ENCODE measurements at places on chromosomes 3 and 15.

DNA sequence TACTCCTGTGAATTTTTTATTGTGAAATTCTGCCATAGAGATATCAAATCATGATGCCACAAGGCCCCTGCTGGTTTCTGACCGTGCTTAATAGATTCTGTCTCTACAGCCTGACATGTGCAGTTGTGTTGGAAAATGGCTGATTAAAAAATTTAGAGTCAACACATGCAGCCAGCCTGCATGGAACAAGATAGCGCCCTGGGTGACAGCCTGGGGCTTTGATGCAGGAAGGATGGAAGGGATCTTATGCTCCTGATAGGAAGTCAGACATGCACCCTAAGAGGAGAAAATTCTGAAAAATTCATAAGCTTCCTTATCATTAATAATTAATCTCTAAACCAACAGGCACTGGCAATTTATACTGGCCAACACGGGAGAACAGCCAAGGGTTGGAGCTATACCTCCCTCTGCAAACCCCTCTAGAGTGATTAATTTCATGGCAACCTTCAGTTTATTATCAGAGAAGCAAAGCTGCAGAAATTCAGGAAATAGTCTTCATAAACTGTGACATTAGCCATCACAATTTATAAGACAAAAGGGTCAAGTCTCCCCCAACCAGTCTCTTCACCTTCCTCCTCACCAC is 198.4 kb downstream of the CADPS start:
- no peak for DNase-seq

DNA sequence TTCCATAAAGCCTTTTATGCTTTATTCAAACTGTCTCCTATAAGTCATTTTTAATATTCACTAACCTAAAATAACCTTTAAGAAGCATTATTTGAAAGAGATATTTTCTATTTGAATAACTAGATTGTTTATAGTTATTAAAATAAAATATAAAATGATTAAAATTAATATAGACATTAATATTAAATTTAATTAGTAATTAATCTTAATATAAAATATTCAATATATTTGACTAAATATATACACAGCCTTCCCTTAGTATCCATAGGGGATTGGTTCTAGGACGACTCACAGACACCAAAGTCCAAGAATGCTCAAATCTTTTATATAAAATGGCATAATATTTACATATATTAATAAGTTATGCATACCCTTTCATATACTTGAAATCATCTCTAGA is 1014.1 kb downstream of the TBL1XR1 start:
- no peak for DNase-seq

- no peak for DNase-seq
These were observed 36.4 kb upstream of the LAMP3 start for GRCh38 chr3:183198939-183199338.

DNA sequence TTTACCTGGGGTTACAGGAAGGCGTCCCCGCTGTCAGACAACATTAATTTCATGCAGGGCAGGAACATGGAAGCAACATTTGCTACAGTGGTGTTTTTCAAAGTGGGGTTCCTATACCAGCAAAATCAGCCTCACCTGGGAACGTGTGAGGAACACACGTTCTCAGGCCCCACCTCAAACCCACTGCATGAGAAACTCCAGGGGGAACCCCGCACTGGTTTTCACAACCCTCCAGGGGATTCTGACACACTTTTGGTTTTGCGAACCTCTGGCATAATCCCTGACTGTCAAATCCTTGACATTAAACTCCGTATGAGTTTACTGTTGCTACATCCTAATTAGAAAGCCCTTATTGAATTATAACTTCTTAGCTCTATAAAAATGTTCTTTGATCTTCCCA is 127.7 kb downstream of the LRRK1 start:
- DNase-seq = no peak

DNA sequence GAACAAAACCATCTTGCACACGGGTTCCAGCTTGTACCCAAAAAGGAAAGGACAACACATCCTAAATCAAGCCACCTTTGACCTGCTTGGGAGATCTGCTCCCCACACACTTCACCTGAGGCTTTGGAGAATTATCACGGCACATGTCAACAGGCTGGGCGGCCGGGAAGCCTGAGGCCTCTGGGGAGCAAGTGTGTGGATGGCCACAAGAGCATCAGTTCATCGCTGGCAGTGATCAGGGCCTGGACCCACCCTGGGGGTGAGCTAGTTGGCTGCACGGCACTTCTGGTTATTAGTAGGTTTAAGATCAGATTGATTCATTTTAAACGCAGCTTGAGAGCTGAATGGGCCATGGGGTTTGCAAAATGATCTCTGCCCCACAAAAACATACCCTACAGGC is 108.5 kb downstream of the CHSY1 start:
- no peak for DNase-seq

DNA sequence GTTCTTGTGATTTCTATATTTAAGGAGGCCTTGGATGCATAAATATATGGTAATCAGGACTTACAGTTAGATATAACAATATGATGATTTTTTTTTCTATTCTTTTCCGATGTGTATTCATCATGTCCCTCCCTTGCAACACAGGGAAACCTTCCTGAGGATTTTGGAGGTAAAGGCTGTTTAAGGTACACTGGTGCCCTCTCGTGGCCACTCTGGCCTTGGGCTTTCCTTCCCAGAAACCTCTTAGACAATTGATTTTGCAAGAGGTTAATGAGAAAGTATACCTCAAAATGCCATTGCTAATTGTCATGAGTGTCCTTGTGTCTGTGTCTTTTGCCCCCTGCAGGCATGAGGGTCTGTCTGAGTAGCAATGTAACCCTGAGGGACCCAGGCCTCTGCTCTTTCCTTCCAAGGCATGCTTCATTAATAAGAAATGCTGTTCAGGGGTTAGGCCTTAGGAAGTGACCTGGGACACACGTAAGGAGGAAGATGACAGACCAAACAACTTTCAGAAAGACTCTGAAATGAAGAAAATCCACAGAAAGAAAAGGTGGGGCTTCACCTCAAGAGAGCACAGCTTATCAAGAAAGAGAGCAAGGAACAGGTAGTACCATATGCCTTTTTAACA is 70.3 kb upstream of the PPP2R3A start:
- DNase-seq = peak; percentile 20

GRCh38 chr15:39167164-39168058 is 413.5 kb upstream of the THBS1 start:
- DNase-seq = no peak

DNA sequence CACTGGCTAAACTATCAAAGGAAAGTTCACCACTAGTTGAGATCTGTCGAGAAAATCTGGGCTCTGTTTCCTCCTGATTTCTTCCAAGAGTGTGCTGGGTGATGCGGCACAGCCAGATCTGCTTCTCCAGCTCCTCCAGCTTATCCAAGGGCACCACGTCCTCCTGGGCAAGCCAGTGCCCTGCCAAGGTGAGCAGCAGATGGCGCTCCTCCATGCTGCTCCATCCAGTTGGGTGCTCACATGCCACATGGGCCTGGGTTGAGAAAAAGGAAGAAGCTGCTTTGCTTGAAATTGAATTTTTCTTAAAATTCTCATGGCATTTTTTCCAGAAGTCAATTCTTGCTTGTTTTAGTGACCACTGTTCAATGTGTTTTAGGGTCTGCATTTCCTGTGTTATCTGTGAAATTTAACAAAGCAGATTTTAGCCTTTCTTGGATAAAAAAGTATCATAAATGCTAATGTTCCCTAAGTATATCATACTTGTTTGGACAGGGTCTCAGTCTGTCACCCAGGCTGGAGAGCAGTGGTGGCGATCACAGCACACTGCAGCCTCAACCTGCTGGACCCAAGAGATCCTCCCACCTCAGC is 47.3 kb downstream of the EIF3J start:
- DNase-seq = peak; percentile 53

DNA sequence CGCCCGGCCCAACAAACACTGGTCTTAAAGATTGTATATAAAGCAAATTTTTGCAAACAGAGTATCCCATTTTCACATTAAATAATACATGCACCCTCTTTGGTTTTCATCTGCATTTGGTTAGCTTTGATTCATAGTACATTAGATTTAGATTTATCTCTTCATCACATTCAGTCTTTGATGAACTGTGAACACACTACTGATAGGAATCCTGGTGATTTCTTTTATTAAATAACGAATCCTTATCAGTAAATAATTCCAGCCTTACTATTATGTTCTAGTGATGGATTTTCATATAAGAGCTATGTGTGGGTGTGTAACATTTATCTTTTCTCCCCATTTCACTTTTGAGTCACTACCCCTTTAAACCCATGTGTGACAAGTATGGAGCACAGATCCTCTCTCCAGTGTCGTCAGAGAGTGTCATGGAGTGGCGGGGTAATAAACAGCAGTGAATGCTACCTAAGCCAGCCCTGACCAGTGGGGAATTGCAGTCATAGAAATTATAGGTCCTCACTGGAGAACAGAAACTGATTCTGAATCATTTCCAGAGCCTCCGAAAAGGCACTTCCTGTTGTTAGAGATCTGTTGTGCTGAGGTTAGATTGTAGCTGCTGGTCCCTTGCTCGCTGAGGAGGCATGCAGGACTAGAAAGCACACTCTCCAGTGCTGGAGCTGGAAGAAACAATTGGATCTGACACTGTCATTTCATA is 22.0 kb downstream of the SLC7A14 start:
- no peak for DNase-seq

DNA sequence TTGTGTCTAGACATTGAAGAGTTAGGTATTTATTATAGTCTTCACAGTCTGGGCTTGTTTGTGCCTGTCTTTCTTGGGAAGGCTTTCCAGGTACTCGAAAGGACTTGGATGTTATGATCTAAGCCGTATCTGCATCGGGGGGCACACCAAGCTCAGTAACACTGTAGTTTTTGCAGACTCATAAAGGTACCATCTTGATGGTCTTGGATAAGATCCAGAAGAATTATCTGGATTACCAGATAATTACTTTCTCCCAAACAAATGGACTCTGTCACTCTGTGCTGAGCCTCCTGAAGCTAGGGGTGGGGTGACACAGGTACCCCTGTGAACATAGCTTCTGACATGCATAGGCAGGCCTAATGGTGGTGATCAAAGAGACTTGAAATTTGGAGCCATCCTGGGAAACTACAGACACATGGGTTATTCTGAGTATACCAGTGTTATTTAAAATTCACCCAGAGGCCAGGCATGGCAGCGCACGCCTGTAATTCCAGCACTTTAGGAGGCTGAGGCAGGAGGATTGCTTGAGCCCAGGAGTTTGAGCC is 238.6 kb upstream of the TPM1 start:
- no peak for DNase-seq

DNA sequence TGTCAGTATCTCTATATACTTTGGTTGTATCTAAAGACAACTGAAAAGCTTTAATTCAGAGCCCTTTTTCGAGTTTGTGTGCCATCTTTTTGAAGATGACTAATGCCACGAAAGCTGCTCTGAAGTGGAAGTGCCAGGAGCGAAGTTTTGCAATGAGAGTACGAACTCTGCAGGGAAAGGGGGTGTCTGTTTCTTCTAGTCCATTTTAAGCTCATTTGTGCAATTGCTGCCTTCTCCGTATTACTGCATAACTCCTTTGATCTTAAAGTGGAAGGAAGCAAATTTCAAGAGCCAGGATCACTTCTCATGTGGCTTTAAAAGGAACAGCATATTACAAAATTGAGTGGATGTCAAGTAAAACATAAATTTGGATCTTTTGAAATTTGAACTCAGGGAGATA is 245.3 kb downstream of the FEZF2 start:
- no peak for DNase-seq

DNA sequence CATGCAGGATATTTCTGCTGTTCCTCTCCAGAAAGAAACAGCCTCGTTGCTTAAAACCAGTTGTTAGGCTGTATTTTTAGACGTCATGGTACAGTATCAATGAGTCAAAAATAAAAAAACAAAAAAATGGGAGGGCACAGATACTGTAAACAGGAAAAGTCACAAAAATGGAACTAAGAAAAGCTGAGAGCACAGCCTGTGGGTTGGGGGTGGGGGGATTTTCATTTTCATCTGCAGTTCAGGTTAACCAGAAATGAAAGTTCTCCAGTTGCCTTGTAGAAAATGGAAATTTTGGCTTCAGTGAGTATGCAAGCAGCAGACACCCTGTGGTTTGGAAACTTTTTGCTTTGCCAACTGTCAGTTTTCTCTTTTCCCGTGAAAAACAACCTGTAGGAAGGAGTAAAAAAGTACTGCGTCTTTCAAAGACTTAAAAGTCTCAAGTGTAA is 59.0 kb downstream of the FRMD4B start:
- DNase-seq = peak; percentile 61

- no peak for DNase-seq
These were observed 58.4 kb downstream of the PPARG start for GRCh38 chr3:12347301-12347700.

GRCh38 chr15:73932381-73933191 is 6.3 kb downstream of the LOXL1 start:
- no peak for DNase-seq

GRCh38 chr3:128052595-128053351 is 536 bp downstream of the SEC61A1 start:
- DNase-seq = no peak

DNA sequence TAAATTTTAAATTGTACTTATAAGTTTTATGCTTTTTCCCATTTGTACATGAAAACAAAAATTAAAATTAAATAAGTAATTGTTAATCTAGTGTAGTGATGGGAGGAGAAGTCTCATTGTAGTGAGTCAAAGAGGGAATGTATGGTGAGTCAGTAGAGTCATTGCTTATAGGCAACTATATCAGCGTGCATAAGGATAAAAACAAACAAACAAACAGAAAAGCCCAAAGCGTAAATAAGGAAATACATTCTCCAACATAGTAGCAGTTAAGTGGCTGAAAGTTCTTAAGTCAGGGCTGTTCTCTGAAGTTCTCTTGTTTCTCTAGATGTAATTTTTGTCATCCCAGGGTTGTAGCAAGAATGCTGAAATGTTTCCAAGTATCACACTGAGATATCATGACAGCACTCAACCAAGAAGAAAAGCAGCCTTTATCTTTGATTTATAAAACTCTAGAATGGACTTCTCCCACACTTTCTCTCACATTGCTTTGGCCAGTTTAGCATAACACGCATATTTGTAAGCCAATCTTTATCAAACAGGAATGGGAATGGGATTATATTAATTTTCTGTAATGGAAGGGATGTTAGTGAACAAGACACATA is 184.1 kb upstream of the TP63 start:
- DNase-seq = no peak

- DNase-seq = no peak
These were observed 20.3 kb downstream of the SLCO2A1 start for GRCh38 chr3:134009345-134010000.

- no peak for DNase-seq
These were observed 51.4 kb upstream of the GK5 start for GRCh38 chr3:142276781-142277180.

DNA sequence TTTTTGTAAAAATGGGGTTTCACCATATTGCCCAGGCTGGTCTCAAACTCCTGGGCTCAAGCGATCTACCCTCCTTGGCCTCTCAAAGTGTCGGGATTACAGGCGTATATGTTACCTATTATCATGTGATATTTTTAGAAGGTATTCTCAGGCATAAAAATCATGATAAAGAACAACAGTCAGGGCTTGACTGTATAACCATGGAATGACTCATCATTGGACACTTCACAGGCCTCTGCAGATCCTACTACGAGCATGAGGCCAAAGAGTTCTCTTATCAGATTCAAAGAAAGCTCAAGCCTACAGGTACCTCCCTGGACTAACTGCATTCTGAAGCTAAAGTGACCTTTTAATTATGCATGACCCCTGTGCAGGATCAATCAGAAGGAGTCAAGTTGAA is 91.7 kb upstream of the PRICKLE2 start:
- no peak for DNase-seq

GRCh38 chr15:39919748-39920509 is at the start of gene GPR176:
Gene GPR176, minus strand, starts transcription at chr15:39920266. Its CDS starts 240 bp downstream, at chr15:39920026.
- DNase-seq = no peak
